ENCODE measurements at places on chromosomes 1 and 21. TPM values are rescaled to one million over a fixed set of nuclear protein-coding genes. Genes with fewer than 3 reads are reported as not detected.

The BARHL2 gene
- total RNA-seq: not detected

The RASSF5 gene
- 5.7 TPM for total RNA-seq

The GJA9 gene
- total RNA-seq: 0.07 TPM

The EDN2 gene
- total RNA-seq: not detected

The FAM177B gene
- total RNA-seq: not detected

Measured in smooth muscle cell of the pulmonary artery (primary cell).